ENCODE measurements at places on chromosomes 2 and 18. TPM values are rescaled to one million over a fixed set of nuclear protein-coding genes. Genes with fewer than 3 reads are reported as not detected.
A peak's percentile ranks its signal among the peaks of the same experiment; 100 is the strongest.

The RAB6C gene
- total RNA-seq = 0.09 TPM

The TMEM200C gene
- total RNA-seq = 1.1 TPM

The HOXD4 gene
- 2.2 TPM for total RNA-seq

The CCDC74B gene
- 1.5 TPM for total RNA-seq

The OTOS gene
- total RNA-seq = not detected

The GKN1 gene
- total RNA-seq = 0.09 TPM

The IL36B gene
- not detected for total RNA-seq

The OSBPL6 gene
- 3.3 TPM for total RNA-seq

The DAPL1 gene
- total RNA-seq = not detected

The CEP192 gene
- total RNA-seq = 34.8 TPM

The CPLX4 gene
- total RNA-seq = not detected

The DNAJC5G gene
- not detected for total RNA-seq

- no peak overlapping the region for H3K27ac ChIP-seq
- no peak for DNase-seq
- H3K36me3 ChIP-seq = no peaks in the 10 kb centered on the region
- H3K27me3 ChIP-seq = no peaks in the 10 kb centered on the region
- H3K4me3 ChIP-seq = no peak overlapping the region
These were observed 20.3 kb downstream of the SEC11C start for GRCh38 chr18:59159986-59160385.

DNA sequence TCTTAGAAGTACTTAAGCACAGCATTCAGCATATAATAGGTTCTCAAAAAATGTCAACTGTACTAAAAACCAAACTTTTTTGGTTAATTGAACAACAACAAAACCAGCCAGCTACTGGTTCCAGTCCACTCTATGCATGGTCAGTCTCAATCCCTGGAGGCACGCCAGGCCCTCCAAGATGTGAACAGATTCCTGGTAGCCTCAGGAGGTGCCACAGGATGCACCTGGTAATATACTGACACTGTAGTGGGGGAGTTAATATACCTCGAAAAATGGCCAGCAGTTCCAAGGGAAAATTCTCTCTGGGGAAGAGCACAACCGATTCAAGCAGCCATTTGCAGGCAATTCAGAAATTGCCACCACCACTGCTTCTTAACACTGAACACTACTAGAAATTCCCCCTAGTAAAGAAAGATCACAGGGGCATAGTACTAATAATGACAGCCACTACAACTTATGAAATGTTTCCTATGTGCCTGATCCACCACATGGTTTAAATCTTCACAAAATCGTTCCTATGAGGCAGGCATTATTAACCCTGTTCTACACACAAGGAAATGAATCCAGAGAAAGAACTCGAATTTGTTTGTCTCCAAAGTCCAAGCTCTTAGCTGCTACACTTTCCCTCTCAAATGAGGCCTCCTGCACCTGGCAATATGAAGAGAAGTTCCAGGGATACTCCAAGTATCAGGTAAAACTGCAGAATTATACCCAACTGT lies 3.4 kb downstream of the MGAT4A start:
- peaks cover 5% of the 10 kb centered on the region for H3K27me3 ChIP-seq
- no peaks in the 10 kb centered on the region for H3K4me1 ChIP-seq
- no peaks in the 10 kb centered on the region for H3K36me3 ChIP-seq
- no peak for DNase-seq

DNA sequence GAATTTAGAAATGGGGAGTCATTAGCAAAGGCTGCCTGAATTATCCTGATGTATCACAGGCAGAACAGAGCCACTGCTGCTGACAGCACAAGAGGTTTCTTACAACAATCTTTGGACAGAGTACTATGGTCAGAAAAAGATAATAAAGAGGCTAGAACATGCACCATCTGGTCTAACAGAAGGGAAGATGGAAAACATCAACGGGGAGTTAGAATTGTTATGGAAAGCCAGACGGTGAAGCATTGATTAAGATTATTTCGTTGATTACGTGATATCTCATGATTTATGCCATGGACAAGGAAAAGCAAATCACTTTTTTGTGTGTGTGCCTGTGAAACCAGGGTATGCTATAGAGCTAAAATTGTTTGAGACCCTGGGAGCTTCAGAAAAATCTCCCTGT lies 409.4 kb upstream of the ETAA1 start:
- no peaks in the 10 kb centered on the region for H3K4me1 ChIP-seq
- no peaks in the 10 kb centered on the region for H3K36me3 ChIP-seq
- no peak for DNase-seq
- no peak overlapping the region for H3K27ac ChIP-seq
- H3K4me3 ChIP-seq = no peak overlapping the region

- H3K36me3 ChIP-seq = no peaks in the 10 kb centered on the region
- no peak overlapping the region for H3K4me3 ChIP-seq
- no peaks in the 10 kb centered on the region for H3K4me1 ChIP-seq
- DNase-seq = no peak
- H3K27me3 ChIP-seq = no peaks in the 10 kb centered on the region
- H3K27ac ChIP-seq = no peak overlapping the region
These were observed 932.6 kb downstream of the SOCS6 start for GRCh38 chr18:71221405-71221804.

- H3K4me1 ChIP-seq = peaks cover 13% of the 10 kb centered on the region
- peak; percentile 37 for DNase-seq
- H3K4me3 ChIP-seq = no peak overlapping the region
- no peaks in the 10 kb centered on the region for H3K36me3 ChIP-seq
- H3K27me3 ChIP-seq = peaks cover 3% of the 10 kb centered on the region
- no peak overlapping the region for H3K27ac ChIP-seq
These were observed 135.9 kb downstream of the VAPA start for GRCh38 chr18:10049747-10050146.

DNA sequence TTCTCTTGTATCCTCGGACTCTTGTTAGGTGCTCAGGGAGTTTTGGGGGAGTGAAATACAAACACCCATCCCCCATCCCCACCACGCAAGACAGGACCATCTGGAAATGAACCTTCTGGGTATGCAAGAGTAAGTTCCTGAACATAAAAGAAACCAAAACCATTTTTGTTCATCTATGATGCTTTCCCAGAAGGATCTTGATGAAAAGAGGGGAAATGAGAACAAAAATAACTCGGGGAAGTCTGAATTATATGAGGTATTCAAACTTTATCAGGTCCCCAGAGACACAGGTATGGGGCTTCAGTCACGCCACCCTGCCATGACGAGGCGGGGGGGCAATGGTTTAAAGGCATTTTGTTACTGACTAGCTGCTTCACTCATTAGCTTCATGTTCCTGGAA lies 68.6 kb upstream of the DNMT3A start:
- no peak overlapping the region for H3K27ac ChIP-seq
- no peaks in the 10 kb centered on the region for H3K27me3 ChIP-seq
- no peaks in the 10 kb centered on the region for H3K36me3 ChIP-seq
- H3K4me1 ChIP-seq = no peaks in the 10 kb centered on the region
- no peak for DNase-seq

- no peaks in the 10 kb centered on the region for H3K36me3 ChIP-seq
- H3K4me3 ChIP-seq = no peak overlapping the region
- H3K27ac ChIP-seq = no peak overlapping the region
- peaks cover 7% of the 10 kb centered on the region for H3K4me1 ChIP-seq
These were observed 172.0 kb upstream of the SIX3 start for GRCh38 chr2:44769349-44770011.

DNA sequence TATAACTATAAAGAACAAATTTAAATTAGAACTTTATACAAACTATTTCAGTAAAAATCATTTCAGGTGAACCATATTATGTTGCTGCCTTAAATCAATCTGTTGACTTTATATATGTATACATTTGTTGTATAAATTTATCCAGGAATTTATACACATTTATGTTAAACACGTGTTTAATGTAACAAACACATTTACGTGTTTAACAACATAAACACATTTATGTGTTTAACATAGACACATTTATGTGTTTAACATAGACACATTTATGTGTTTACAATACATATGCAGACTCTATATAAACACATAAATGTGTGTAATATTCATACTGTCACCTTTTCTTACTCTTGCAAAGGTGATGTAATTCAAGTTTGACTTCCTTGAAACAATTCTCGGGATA lies 75.4 kb upstream of the TWSG1 start:
- no peak for DNase-seq
- H3K27ac ChIP-seq = no peak overlapping the region
- no peaks in the 10 kb centered on the region for H3K27me3 ChIP-seq
- no peaks in the 10 kb centered on the region for H3K4me1 ChIP-seq
- H3K4me3 ChIP-seq = no peak overlapping the region
- H3K36me3 ChIP-seq = peaks cover 17% of the 10 kb centered on the region

DNA sequence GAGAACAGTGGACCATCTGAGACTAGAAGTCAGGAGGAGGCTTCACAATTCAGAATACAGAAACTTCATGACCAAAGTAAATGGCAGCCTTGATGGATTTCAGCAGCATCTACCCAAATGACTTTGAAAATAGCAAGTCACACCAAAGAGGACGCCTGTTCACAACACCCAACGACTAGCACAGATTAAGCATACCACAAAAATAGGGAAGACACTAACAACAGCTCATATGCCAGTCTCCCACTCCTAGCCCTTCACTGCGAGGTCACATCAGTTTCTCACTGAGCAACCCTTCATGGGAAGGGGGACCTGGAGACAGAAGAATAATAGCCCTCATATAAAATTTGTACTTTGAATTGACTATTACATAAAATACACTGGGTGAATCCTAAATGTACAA lies 228.4 kb upstream of the SLC39A10 start:
- DNase-seq = no peak
- no peaks in the 10 kb centered on the region for H3K36me3 ChIP-seq
- H3K27me3 ChIP-seq = no peaks in the 10 kb centered on the region
- H3K4me3 ChIP-seq = no peak overlapping the region
- H3K27ac ChIP-seq = no peak overlapping the region

GRCh38 chr2:181832015-181832414 lies 59.5 kb upstream of the ITPRID2 start:
- DNase-seq = no peak
- H3K4me1 ChIP-seq = no peaks in the 10 kb centered on the region
- H3K36me3 ChIP-seq = no peaks in the 10 kb centered on the region
- H3K27me3 ChIP-seq = no peaks in the 10 kb centered on the region
- no peak overlapping the region for H3K4me3 ChIP-seq

GRCh38 chr2:241030333-241030680 lies 31.9 kb downstream of the SNED1 start:
- H3K36me3 ChIP-seq = no peaks in the 10 kb centered on the region
- no peak overlapping the region for H3K4me3 ChIP-seq
- H3K4me1 ChIP-seq = no peaks in the 10 kb centered on the region
- peaks cover 6% of the 10 kb centered on the region for H3K27me3 ChIP-seq

GRCh38 chr18:23725827-23726661 lies 36.8 kb downstream of the LAMA3 start:
- H3K4me3 ChIP-seq = no peak overlapping the region
- H3K27ac ChIP-seq = no peak overlapping the region
- no peaks in the 10 kb centered on the region for H3K27me3 ChIP-seq
- no peaks in the 10 kb centered on the region for H3K4me1 ChIP-seq
- no peak for DNase-seq

- H3K27ac ChIP-seq = no peak overlapping the region
- no peak for DNase-seq
- no peaks in the 10 kb centered on the region for H3K4me1 ChIP-seq
- H3K4me3 ChIP-seq = no peak overlapping the region
These were observed 33.7 kb downstream of the SPAG16 start for GRCh38 chr2:213317929-213318328.

GRCh38 chr2:68512966-68513365 lies 45.6 kb downstream of the APLF start:
- no peaks in the 10 kb centered on the region for H3K36me3 ChIP-seq
- H3K27ac ChIP-seq = no peak overlapping the region
- no peaks in the 10 kb centered on the region for H3K27me3 ChIP-seq
- H3K4me1 ChIP-seq = no peaks in the 10 kb centered on the region

DNA sequence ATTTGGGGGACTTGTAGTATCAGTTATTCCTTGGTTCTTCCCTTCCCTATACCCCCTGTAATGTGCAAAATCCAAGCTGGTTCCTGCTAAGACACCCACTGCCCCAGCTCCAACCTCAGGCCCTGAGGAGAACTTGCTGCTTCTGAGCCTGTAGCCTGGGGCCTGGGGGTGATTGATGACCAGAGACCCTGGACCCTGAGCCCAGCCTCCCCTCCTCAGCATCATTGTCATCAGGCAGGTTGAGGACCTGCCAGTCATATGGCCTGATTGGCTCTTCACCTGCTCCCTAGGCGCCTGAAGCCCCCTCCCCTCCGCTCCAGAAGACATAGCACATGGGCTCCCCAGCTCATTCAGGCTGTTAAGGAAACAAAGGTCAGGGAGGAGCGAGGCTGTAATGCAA lies 73.8 kb upstream of the YWHAQ start:
- H3K27me3 ChIP-seq = no peaks in the 10 kb centered on the region
- H3K27ac ChIP-seq = no peak overlapping the region
- no peak for DNase-seq
- H3K4me3 ChIP-seq = no peak overlapping the region

GRCh38 chr2:225458431-225459117 lies 59.1 kb downstream of the NYAP2 start:
- H3K36me3 ChIP-seq = no peaks in the 10 kb centered on the region
- H3K4me1 ChIP-seq = no peaks in the 10 kb centered on the region
- DNase-seq = no peak
- H3K27ac ChIP-seq = no peak overlapping the region

- no peaks in the 10 kb centered on the region for H3K27me3 ChIP-seq
- no peak overlapping the region for H3K4me3 ChIP-seq
- no peaks in the 10 kb centered on the region for H3K4me1 ChIP-seq
These were observed 43.2 kb upstream of the ZC3H15 start for GRCh38 chr2:186442885-186443284.

DNA sequence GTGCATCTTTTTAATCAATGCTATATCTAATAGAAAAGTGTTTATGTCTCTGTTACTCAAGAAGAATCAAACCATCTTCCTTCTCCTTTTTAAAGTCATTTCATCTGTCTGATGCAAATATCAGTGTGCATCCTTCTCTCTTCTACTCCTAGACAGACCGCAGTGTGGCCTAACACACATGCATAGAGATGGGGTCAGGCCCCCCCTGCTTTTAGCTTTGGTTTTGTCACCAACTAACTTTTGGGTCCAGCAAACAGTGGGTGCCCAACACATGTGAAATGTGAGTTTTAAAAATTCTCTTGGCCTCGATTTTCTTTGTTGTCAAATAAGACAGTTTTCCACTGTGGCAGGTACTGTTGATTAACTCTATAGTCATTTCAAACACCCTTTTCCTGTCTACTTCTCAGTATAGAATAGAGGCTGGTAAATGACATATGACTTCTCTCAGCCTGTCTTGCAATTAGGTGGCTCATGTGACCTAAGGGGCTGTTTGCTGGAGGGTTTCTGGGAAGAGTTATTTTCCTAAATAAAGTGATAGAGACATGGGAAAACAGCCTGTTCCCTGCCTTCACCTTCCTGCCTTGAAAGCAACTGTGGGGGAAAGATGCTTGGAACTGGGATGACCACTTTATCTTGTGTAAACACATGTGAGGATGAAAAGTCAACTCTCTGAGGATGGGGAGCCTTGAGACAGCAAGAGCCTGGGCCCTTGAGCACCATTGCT lies 65.7 kb upstream of the DARS1 start:
- DNase-seq = no peak
- H3K27ac ChIP-seq = no peak overlapping the region
- no peaks in the 10 kb centered on the region for H3K36me3 ChIP-seq
- H3K27me3 ChIP-seq = no peaks in the 10 kb centered on the region
- H3K4me3 ChIP-seq = no peak overlapping the region
